ENCODE measurements at places on chromosomes 7 and 10.

DNA sequence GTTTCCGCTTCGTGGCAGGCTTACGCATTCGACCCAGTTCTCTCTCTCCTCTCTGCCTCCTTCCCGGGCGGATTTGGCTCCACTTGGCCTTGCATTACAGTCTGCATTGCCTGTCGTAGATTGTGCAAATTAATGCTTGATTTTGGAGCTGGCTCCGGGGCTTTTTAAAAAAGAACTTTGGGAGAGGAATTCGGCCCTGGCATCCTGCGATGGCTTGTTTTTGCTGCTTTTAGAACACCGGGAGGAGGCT lies 767 bp downstream of the EIF4EBP2 start:
- DNase-seq, result no peak

GRCh38 chr7:140212100-140212881 lies 35.5 kb upstream of the KDM7A start:
- DNase-seq, result no peak

DNA sequence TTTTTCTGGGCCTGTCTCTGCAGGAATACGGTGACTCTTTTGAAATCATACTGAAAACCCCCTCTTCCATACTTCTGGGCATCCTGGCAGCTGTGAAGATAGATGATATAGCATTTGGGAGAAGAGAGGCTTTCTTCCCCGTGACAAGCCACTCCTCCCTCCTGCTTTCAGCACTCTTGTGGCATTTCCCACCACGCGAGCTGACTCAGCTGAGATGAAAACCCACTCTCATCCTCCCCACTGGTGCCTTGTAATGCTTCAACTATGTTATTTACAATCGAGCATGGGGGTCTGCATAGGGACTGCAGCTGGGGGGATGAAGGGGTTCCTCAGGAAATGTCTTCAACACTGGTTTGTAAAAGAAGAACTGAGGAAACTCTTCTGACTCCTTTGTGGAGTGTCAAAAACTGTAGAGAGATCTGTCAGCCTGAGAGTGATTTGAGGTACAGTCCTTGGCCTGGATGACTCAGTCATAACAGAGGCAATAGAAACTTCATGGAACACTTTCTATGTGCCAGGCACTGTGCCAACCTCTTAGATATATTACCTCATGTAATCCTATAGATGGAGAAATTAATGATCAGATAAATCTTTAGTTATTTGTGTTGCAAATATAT lies 1.7 kb upstream of the TBATA start:
- DNase-seq, result no peak

DNA sequence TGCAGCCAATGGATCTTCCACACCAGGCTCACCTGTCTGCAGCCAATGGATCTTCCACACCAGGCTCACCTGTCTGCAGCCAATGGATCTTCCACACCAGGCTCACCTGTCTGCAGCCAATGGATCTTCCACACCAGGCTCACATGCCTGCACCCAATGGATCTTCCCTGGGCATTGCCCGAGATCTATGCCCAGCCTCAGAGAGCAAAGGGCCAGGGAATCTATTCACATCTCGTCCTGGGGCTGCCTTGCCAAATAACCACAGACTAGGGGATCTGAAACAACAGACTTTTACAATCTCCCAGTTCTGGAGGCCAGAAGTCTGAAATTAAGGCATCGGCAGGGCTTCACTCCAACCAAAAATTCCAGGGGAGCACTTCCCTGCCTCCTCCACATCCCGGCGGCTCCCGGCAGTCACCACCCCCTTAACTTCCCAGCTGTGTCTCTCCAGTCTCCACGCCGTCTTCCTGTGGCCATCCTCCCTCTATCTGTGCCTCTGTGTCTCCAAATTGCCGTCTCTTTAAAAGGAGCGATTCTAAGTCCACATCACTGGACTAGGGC lies 92.4 kb upstream of the PPP2R2D start:
- no peak for DNase-seq

DNA sequence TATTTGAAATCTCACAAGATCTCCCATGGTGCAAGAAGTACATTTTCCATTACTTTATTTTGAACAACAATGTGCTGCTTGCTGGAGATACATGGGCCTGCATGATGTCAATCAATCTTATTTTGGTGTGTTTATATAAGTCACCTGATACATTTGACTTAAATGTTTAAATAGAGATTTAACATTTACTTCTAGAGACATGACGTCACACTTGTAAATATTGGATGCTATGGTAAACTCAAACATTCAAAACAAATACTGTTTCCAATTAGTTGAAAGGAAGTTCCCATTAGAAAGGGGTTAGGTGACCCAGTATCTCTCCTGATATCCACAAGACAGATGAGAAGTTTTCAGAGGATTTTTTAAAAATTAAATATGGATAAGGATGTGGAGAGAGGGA lies 214.5 kb downstream of the NSUN6 start:
- no peak for DNase-seq

DNA sequence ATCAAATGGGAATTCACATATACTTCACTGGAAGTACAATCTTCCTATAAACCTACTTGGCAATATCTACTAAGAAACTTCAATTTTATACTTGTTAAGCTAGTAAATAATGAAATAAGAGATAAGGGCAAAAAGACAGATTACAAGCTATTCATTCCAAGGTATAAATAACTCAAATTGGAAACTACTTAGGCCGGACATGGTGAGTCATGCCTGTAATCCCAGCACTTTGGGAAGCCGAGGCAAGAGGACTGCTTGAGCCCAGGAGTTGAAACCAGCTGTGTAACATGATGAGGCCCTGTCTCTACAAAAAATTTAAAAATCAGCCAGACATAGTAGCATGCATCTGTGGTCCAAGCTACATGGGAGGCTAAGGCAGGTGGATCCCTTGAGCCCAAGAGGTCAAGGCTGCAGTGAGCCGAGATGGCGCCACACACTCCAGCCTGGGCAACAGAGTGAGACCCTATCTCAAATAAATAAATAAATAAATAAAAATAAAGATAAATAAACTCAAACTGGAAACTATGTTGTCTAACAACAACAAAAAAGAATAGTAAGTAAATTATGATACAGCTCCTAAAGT lies 37.6 kb downstream of the ARHGAP21 start:
- no peak for DNase-seq

GRCh38 chr7:77940647-77941046 lies 142.1 kb downstream of the PHTF2 start:
- DNase-seq, result no peak

- no peak for DNase-seq
Measured at GRCh38 chr7:37065779-37066271, 341.5 kb upstream of the AOAH start.

DNA sequence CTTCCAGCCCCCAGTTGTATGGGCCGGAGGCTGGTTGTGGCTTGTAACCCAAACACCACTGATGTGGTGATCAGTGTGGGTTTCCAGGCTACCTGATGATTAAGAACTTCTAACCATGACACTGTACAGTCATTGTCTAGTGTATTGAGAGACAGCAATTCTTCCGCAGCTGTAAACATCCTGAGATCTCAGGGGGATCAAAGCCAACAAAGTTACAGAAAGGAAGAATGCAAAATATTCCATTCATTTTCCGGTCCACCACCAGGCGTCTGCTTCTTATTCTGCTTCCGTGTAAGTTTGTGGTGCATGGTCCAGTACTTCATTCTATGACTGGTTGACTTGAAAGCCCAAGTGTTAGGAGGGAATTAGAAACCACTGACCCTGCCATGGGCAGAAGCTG lies 10.3 kb upstream of the GLI3 start:
- no peak for DNase-seq

GRCh38 chr7:12802070-12802469 lies 114.6 kb downstream of the ARL4A start:
- no peak for DNase-seq

DNA sequence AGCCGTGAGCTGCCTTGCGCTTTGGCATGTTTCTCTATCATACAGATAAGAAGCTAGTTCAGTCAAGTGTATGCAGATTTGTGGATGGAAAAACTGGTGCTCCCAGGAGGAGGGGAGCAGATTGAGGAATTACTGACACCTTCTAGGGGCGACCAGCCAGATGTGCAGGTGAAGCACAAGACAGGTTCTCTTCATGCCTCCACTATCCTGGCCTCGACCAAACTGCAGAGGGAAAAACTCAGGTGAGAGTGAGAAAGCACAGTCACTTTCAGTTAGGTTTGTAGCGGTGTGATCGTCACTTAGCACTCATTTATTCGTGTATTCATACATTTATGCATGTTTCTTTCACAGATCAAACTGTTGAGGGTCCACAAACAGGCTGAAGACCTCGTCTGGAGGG lies 600 bp upstream of the DBNL start:
- DNase-seq, result no peak

GRCh38 chr7:20122073-20122472 lies 95.1 kb downstream of the MACC1 start:
- DNase-seq, result no peak

DNA sequence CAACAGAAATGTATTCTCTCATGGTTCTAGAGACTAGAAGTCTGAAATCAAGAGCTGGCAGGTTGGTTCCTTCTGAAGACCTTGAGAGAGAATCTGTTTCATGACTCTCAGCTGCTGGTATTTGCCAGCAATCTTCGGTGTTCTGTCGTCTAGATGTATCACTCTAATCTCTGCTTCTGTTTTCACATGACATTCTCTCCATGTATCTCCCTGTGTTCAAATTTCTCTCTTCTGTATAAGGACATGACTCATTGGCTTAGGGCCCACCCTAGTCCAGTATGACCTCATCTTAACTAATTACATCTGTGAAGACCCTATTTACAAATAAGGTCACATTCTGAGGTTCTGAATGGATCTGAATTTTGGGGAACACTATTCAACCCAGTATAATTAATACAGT lies 82.3 kb downstream of the ANKRD7 start:
- no peak for DNase-seq

DNA sequence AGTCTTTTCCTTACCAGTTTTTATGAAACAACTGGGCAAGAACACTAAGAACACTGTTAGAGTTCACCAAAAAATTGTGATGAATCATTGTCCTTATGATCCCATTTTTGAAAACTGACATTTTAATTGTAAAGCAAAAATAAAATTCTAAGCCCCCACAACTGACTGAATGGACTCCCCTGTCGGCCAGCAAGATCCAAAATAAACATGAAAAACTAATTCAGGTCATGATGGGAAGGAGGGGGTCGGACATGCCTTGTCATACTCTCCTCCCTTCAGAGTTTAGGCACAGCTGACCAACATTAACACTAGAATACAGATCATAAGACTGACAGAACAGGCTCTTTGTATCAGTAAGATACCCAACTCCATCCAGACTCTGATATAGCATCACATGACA lies 2.0 kb upstream of the RBAK start:
- DNase-seq, result no peak

DNA sequence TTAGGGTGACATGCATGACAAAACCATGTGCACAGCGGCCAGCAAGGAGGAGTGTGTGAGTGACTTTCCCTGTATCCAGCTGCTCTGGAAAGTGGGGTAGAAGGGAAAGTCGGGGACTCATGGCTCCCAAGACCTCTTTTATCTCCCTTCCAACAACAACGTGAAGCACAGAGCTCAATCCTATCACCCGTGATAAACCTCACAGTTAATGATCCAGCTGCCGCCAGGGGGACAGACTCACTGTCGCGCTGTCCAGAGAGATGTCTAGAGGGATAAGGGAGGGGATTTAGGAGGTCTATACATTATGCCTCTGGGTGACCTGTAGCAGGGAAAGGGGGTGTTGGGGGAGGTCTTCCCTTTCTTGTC lies 84.0 kb upstream of the SMNDC1 start:
- no peak for DNase-seq

GRCh38 chr7:139340808-139341057 lies 404 bp upstream of the FMC1 start:
- no peak for DNase-seq

DNA sequence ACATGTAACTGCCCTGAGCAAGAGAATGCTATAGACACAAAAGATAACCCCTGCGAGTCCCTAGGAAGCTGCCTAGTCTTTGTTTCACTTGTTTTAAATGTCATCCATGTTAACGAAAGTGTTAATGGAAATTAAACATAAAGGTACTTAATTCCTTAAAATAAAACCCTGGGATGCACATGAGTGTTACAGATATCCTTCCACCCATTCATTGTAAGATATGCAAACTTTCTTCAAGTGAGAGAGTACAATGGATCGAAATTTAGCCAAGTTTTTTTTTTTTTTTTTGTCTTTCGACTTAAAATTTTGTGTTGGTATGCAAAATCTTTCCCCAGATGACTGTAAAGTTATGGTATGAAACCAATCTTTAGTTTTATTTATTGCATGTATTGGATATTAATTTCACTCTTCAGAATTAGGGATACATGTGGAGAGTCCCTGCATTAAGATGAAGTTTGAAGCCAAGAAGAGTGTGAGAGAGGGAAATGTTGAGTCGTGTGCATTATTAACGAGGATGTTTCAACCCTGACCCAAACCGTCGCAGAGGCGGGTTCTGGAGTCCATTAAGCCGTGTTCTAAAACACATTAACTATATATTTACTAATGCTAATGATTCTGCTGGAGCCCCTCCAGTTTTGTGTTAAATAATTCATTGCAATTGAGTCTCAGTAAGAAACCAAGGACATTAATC lies 1.6 kb downstream of the CDK14 start:
- no peak for DNase-seq

- no peak for DNase-seq
Measured at GRCh38 chr10:47198221-47198620, 101.8 kb upstream of the GDF10 start.

DNA sequence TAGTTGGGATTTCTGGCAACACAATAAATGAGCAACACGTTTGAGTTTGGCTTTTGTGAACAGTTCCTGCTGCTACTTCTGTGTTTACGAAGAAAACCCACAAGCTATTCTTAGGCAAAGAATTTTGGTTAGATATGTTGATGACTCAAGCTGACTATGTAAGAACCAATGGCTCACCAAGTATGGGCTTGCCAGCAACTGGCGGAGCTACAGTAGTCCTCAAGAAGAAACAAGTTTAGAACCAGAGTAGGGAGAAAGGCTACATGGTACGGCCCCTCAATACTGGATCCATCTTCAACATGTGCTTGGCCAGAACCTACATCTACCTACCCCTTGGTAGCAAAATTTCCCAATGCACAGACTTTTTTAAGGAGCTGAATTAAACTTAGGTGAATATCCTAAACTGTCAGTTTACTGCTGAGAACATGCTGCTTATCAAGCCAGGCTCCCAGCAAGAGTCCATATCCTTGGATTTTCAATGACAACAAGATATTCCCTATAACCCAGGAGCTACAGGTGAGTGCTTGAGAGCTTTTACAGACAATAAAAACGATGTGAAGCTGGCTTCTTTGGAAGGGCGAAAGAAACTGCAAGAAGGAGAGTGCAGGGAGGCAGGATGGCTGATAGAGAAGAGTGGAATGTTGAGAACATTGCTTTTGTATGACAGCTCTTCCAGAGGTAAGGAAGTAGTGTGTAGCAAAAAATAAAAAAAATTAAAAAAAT lies 74.3 kb upstream of the ASAH2 start:
- no peak for DNase-seq

DNA sequence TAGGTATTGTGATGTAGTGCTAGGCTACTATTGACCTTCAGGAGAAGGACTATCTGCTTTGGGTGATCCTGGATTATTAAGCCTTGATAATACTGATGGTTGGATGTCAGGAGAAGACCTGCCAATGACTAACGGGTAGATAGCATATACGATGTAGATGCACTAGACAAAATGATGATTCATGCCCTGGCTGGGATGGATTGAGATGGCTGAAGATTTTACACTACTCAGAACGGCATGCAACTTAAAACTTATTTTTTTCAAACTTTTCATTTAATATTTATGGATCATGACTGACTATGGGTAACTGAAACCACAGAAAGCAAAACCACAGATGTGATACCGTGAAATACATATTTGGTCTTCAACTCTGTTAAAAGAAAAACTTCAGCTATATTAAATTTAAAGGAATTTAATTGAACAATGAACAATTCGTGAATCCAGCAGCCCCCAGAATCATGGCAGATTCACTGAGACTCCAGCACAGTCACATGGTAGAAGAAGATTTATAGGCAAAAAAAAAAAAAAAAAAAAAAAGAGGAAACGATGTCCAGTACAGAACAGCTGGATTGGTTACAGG lies 124.6 kb upstream of the CDK13 start:
- DNase-seq, result no peak

Measured in stimulated activated CD8-positive, alpha-beta memory T cell treated with anti-CD3 and anti-CD28 coated beads, Interleukin-7, amount 100 ng/mL, for 1 hour (primary cell).